ENCODE measurements at places on chromosomes 1 and 21. TPM values are rescaled to one million over a fixed set of nuclear protein-coding genes. Genes with fewer than 3 reads are reported as not detected.

DNA sequence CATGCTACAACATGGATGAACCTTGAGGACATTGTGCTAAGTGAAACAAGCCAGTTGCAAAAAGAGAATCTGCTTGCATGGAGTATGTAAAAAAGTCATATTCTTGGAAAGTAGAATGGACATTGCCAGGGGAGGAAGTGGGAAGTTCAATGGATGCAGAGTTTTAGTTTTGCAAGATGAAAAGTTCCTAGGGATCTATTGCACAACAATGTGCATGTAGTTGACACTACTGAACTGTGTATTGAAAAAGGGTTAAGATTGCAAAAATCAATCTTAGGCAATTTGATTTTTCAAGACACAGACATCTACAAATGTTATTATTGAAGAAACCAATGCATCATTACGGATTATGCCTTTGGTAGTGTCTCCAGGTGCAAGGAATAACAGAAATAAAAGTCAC, 50.3 kb upstream of the MAGI3 start:
- no peak overlapping the region for H3K4me3 ChIP-seq
- no peak overlapping the region for H3K27ac ChIP-seq
- H3K27me3 ChIP-seq: no peaks in the 10 kb centered on the region
- H3K4me1 ChIP-seq: no peaks in the 10 kb centered on the region
- no peak for DNase-seq

GRCh38 chr21:34881839-34882371, 167.2 kb downstream of the RUNX1 start:
- H3K27ac ChIP-seq: peak overlapping the region; percentile 97
- DNase-seq: no peak
- peaks cover 34% of the 10 kb centered on the region for H3K4me1 ChIP-seq
- no peaks in the 10 kb centered on the region for H3K27me3 ChIP-seq

- H3K4me1 ChIP-seq: peaks cover 10% of the 10 kb centered on the region
- no peaks in the 10 kb centered on the region for H3K36me3 ChIP-seq
- no peak for DNase-seq
- no peak overlapping the region for H3K4me3 ChIP-seq
- peaks cover 6% of the 10 kb centered on the region for H3K27me3 ChIP-seq
These were observed 63.8 kb downstream of the FBXO2 start for GRCh38 chr1:11590395-11590794.

- H3K36me3 ChIP-seq: peaks cover 11% of the 10 kb centered on the region
- peaks cover 66% of the 10 kb centered on the region for H3K4me1 ChIP-seq
- H3K27ac ChIP-seq: peak overlapping the region; percentile 61
- DNase-seq: peak; percentile 86
- peak overlapping the region; percentile 10 for H3K4me3 ChIP-seq
These were observed 4.9 kb downstream of the SH3BGRL3 start for GRCh38 chr1:26284597-26285347.

Gene KCNQ4
- 0.96 TPM for total RNA-seq

Gene RIPK4
- 10.9 TPM for total RNA-seq

GRCh38 chr1:69103705-69104385, 463.9 kb upstream of the LRRC7 start:
- H3K27ac ChIP-seq: no peak overlapping the region
- no peaks in the 10 kb centered on the region for H3K27me3 ChIP-seq
- no peak for DNase-seq
- H3K36me3 ChIP-seq: no peaks in the 10 kb centered on the region

DNA sequence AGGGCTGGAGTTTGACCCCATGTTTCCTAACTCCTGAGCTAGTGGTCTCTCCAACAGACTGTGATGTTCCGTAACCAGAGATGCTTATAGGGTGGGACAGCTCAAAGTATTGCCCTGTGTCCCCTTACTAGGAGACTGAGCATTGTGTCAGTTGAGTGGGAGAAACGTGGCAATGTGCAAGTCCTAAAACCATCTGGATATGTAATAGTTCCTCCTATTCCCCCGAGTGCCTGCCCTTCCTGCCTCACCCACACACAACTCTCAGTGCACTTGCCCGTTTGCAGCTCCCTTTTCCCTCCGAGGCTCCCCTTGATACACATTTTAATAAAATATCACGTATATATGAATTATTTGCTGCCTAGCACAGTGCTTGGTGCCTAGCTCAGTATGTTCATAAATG, 3.4 kb downstream of the PIGV start:
- H3K27me3 ChIP-seq: no peaks in the 10 kb centered on the region
- no peak for DNase-seq
- H3K4me1 ChIP-seq: peaks cover 9% of the 10 kb centered on the region
- no peak overlapping the region for H3K4me3 ChIP-seq
- H3K27ac ChIP-seq: no peak overlapping the region

GRCh38 chr1:184860535-184860934, 105.9 kb upstream of the EDEM3 start:
- H3K36me3 ChIP-seq: no peaks in the 10 kb centered on the region
- no peak for DNase-seq
- no peak overlapping the region for H3K4me3 ChIP-seq
- no peak overlapping the region for H3K27ac ChIP-seq
- no peaks in the 10 kb centered on the region for H3K4me1 ChIP-seq
- H3K27me3 ChIP-seq: no peaks in the 10 kb centered on the region

Gene HTR6
- total RNA-seq: not detected

Gene FUCA1
- 44.4 TPM for total RNA-seq

DNA sequence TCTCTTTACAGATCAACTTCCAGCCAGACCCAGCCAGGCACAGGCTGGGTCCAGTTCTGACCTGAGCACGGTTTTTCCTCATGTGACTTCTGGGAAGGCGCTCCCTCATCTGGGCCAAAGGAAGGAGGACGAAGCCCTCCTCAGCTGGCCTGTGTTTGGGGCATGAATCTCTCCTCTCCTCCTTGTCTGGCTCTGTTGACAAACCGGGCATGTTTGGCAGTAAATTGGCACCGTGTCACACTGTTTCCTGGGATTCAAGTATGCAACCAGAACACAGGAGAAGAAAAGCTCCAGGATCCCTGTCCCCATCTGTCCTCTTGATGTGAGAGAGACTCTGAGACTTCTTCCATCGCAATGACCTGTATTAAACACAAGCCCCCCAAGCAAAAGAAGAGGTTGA, 18.3 kb downstream of the NECAP2 start:
- no peak overlapping the region for H3K4me3 ChIP-seq
- H3K27me3 ChIP-seq: no peaks in the 10 kb centered on the region
- peaks cover 72% of the 10 kb centered on the region for H3K36me3 ChIP-seq
- no peaks in the 10 kb centered on the region for H3K4me1 ChIP-seq
- no peak for DNase-seq

- H3K27me3 ChIP-seq: no peaks in the 10 kb centered on the region
- H3K4me3 ChIP-seq: peak overlapping the region; percentile 14
- DNase-seq: peak; percentile 90
- H3K4me1 ChIP-seq: peaks cover 21% of the 10 kb centered on the region
These were observed 47.4 kb upstream of the PRDX6 start for GRCh38 chr1:173429471-173430402.

DNA sequence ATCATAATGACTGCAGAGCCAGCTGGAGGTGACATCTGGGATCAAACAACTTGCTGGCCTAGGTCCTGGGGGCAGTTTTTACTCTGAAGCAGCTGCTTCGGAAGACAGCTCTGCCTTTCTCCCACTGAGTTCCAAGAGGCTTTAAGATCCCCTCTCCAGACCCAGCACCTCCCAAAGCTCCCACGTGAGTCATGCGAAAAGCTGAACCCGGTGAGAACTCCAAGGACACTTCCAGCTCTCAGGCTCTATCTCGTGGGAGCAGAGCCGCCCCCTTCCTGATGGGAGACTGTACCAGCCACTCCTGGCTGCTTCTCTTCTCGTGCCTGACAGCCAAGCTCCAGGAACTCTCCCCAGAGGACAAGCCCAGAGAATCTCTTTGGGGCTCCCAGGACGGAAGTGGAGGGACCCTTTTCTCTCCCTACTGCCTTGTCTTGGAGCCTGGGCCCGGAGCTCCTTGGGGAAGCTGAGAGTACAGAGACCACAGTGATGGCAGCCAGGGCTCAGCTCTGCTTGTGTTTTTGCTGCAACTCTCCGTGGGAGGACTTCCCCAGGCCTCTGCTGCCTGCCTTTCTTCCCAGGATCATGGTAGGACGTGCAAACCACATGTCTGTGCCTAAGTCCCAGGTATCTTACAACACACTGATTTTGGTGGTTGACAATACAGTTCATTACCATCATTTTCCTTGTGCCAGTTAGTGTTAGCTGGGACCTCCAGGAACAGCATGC, 40.6 kb downstream of the STUM start:
- no peak overlapping the region for H3K27ac ChIP-seq
- H3K4me1 ChIP-seq: no peaks in the 10 kb centered on the region
- H3K36me3 ChIP-seq: no peaks in the 10 kb centered on the region
- DNase-seq: no peak
- no peaks in the 10 kb centered on the region for H3K27me3 ChIP-seq

- H3K4me3 ChIP-seq: no peak overlapping the region
- DNase-seq: no peak
- no peaks in the 10 kb centered on the region for H3K36me3 ChIP-seq
- no peaks in the 10 kb centered on the region for H3K27me3 ChIP-seq
- H3K4me1 ChIP-seq: peaks cover 17% of the 10 kb centered on the region
These were observed 37.7 kb upstream of the BCL10 start for GRCh38 chr1:85313888-85314696.

DNA sequence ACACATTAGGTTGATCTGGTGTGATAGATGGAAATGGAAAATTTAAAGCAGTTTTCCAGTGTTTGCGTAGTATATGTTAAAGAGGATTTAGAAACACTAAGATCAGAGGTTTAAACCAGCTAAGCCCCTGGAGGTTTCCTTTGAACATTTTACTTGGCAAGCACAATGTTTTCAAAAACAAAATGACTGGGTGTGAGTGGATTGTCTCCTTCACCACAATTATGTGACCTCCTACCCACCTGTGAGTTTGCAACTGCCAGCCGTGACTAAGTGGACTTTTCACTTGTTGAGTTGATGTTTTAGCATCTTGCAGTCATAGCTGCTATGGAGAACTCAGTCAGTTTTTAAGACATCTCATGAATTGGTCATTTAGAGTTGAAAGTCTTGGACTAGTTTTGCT, 4.7 kb downstream of the CCDC190 start:
- no peaks in the 10 kb centered on the region for H3K36me3 ChIP-seq
- no peak for DNase-seq

GRCh38 chr1:224616756-224617409, 766 bp downstream of the CNIH3 start:
- peaks cover 19% of the 10 kb centered on the region for H3K4me1 ChIP-seq
- peak overlapping the region; percentile 46 for H3K4me3 ChIP-seq
- no peaks in the 10 kb centered on the region for H3K36me3 ChIP-seq
- peaks cover 39% of the 10 kb centered on the region for H3K27me3 ChIP-seq
- DNase-seq: no peak
- no peak overlapping the region for H3K27ac ChIP-seq

DNA sequence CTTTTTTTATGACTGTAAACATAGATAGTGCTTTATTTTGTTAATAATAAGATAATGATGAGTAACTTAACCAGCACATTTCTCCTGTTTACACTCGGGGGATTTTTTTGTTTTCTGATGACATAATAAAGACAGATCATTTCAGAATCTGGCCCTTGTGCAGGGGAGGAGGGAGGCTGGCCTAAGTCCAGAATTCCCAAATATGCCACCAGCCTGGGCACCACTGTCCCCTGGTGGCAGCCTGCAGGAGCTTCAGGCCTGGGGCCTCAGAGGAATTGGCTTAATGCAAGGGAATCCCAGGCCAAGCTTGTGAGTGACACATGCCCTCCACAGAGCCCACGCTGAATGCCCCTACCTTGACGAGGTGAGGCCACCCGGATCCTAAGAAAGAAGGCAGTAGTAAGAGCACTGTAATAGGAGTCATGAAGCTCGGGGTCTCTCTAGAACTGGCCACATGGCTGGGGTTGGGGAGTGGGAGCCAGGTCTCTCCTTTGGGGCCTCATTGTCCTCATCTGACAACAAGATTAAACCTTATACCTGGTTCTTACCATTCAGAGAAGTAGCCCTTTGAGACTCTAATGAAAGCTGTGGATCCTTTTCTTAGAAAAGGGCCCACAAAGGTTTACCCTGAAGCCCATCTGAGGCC, 24.1 kb downstream of the ETNK2 start:
- no peak overlapping the region for H3K4me3 ChIP-seq
- H3K36me3 ChIP-seq: peaks cover 43% of the 10 kb centered on the region
- peak; percentile 76 for DNase-seq
- peaks cover 13% of the 10 kb centered on the region for H3K4me1 ChIP-seq
- no peak overlapping the region for H3K27ac ChIP-seq

DNA sequence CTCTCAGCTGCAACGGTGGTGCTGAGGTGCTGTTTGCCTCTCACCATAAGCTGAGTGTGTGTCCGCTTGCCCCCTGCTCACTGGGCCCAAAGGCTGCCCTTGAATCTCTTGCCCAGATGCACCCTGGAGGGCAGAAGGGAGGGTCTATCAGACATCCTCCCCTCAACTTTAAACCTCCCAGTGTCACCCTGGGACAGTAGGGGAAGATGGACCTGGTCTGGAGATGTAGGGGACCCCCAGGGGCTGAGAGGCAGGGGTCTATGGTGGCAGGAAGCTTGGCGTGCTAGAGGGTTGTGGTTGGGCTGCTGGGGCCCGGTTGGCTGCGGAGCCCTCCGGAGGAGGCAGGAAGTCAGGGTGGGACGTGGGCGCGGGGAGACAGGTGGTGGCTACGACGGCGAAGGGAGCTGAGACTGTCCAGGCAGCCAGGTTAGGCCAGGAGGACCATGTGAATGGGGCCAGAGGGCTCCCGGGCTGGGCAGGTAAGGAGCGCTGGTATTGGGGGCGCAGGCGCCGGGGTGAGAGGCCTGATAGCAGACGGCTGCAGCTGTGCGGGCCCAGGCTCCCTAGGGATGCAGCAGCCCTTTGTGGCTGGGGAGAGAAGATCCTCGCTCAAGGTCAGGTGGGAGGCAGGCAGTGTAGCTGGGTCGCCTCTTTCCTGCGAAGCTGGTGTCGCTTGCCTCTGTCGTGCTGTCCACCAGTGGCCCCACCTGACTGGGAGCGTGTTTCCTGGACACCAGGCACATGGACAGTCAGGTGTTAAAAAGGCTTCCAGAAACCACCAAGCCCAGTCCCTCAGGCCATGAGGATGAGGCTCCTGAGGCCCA, at the start of gene LCK:
Gene LCK (plus strand): TSS at position 373 of the 824 bp plus-strand sequence. CDS start 23,065 bp downstream, outside the sequence.
- no peak for DNase-seq
- no peaks in the 10 kb centered on the region for H3K27me3 ChIP-seq
- H3K4me1 ChIP-seq: peaks cover 37% of the 10 kb centered on the region
- H3K4me3 ChIP-seq: peak within 1 kb of the TSS; percentile 40
- no peaks in the 10 kb centered on the region for H3K36me3 ChIP-seq

GRCh38 chr1:222377428-222378088, 170.3 kb downstream of the HHIPL2 start:
- H3K27ac ChIP-seq: no peak overlapping the region
- no peak overlapping the region for H3K4me3 ChIP-seq
- DNase-seq: no peak

DNA sequence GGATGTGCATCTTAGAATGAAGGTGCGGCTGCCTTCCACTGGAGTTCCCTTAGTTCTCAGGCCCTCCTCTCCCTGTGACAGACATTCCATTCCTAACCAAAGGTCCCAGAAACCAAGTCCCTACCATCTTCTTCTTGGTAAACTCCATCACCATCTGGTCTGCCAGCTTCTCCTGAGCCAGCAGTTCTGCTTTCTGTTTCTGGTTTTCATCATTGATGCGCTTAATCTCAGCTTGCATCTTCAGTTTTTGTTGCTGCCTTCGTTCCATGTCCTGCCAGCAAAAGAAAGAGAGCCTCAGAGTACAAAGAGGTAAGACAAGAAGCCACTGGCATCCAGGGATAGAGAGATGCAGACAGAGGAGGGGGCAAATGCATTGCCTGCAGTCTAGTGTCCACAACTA, 18.0 kb upstream of the VSIG8 start:
- H3K27ac ChIP-seq: no peak overlapping the region
- H3K36me3 ChIP-seq: no peaks in the 10 kb centered on the region
- H3K4me3 ChIP-seq: no peak overlapping the region
- H3K27me3 ChIP-seq: no peaks in the 10 kb centered on the region
- no peak for DNase-seq
- H3K4me1 ChIP-seq: no peaks in the 10 kb centered on the region

Gene KCNK1
- total RNA-seq: 7.3 TPM

Data from upper lobe of right lung (tissue), 1 donor.